ENCODE measurements at places on chromosomes 7 and 10. TPM values are rescaled to one million over a fixed set of nuclear protein-coding genes. Genes with fewer than 3 reads are reported as not detected.

- no peak for DNase-seq
These were observed 37.2 kb upstream of the EPC1 start for GRCh38 chr10:32384171-32384570.

DNA sequence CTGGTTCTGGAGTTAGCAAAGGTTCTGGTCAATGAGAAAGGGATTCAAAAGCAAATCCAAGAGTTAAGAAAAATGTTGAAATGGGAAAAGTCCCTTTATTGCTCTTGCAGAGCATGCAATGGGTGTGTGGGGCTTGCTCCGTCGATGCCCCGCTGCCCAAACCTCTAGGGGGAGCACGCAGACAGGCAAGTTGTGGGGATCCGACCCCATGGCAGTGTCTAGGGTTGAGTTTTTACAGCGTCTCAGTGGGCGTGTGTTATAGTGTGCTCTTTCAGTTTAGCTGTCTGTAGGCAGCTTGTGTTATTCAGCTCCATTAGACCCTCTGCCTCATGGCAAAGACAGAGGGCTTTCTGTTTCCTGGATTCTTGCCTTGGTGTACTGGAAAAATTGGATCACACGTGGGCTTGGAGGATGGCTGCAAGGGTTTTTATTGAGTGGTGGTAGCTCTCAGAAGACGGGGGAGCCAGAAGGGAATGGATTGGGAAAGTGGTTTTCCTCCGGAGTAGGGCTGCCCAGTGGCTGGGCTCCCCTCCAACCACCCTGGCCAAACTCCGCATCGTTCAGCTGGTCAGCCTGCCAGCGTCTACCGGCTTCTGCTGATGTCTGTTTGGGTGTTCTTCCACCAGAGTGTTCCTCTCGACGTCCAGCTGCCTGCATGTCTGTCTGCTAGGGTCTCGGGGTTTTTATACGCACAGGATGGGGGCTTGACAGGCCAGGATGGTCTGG, 102.3 kb upstream of the PLXDC2 start:
- no peak for DNase-seq

GRCh38 chr10:68151453-68151852, 42.2 kb downstream of the MYPN start:
- no peak for DNase-seq

The LIPJ gene
- 0.19 TPM for total RNA-seq

The FKBP9 gene
- total RNA-seq: 269 TPM

Measured in omental fat pad (tissue), 4 donors.